Activated CD4-positive, alpha-beta T cell treated with anti-CD3 and anti-CD28 coated beads, Interleukin-2, amount 50 U/mL, for 48 hours (primary cell): ENCODE measurements at places on chromosomes 12 and 14.

DNA sequence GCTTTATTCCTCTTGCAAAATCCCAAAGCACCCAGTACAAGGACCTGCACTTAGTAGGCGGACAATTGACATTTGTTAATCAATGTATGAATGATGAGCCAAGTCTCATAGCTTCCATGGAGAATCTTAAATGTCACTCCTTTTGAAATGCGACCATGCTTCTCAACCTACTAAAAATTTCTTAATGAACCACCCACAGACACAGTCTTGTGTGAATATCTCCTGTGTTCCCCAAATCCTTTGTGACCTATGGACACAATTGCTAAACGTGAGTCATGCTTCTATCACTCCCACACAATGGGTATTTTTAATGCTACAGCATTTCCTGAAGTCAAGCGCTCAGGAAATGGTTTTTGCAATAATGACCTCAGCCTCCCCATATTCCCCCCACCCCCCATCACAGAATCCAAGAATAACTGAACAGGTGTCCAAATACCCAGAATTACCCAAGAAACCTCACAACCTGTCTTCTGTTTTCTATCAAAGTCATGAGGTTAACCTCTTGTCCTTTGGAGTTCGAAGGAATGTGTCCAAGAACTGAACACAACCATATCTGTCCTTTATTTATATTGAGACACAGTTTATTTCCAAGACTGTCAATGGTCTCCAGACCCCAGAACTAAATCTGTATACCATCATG lies 163.6 kb upstream of the PLEKHG7 start:
- DNase-seq: no peak

GRCh38 chr12:119803381-119803791 lies 73.7 kb downstream of the CIT start:
- DNase-seq: no peak

DNA sequence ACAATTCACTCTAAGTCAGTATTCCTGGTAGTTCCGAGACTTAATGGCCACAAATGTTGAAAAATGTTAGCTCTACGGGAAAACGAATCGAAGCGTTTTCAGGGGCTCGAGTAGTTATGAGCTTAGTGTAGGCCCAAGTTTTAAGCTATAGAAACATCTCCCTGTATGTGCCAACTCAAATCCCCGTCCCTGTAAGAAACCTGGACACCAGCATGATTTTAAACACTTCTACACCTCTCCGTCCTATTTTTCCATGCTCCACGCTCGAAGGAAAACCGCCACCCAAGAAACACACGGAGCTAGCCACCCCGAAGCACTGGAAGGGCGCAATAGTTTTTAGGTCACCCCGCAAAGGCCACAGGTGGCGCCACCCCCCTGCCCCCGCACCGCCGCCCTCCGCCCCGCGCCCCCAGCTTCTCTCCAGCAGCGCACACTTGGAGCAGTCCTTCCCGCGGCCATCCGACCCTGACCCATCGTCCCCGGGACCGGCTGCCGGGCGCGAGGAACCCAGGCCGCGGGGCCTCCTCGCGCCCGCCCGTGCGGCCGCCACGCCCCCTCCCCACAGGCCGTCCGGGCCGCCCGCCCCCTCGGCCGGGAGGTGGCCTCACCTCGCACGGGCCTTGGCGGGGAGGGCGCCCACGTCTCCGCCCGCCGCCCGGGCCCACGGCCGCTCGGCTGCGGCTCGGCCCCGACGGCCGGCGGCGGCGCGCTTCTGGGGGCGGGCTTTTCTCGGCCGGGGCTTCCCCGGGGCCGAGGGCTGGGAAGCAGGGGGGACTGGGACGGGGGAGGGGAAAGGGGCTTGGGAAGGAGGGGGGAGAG lies 522 bp downstream of the R3HDM2 start:
- DNase-seq: no peak

DNA sequence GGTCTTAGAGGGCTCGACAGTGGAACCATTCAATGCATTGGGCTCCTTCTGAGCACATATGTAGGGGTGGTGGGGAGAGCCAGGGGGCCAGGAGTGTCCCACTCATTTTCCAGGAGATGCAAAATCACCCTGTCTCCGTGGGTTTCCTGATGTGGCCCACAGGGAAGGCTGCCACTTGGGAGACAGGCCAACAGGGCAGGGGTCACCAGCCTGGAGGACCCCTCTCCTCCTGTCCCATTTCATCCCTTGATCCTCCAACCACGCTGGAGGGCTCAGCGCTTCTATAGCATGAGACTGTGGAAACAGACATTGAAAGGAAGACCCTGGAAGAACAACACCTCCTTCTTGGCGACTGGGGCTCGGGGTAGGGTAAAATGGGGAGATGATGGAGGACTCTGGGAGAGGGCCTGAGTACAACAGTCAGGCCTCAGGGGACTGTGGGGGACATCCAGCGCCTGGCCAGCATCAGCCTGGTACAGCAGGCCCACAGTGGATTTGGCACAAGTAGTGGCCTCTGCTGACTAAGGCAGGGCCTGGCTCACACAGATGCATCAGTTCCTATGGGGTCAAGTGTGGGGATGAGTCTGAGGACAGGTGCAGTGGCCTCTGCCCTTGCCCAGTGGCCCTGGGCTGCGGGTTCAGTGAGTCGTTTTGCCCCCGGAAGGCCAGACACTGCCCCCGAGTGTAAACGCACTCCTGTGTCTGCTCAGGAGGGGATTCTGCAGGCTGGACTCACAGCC lies 68.0 kb downstream of the PRIMA1 start:
- no peak for DNase-seq

DNA sequence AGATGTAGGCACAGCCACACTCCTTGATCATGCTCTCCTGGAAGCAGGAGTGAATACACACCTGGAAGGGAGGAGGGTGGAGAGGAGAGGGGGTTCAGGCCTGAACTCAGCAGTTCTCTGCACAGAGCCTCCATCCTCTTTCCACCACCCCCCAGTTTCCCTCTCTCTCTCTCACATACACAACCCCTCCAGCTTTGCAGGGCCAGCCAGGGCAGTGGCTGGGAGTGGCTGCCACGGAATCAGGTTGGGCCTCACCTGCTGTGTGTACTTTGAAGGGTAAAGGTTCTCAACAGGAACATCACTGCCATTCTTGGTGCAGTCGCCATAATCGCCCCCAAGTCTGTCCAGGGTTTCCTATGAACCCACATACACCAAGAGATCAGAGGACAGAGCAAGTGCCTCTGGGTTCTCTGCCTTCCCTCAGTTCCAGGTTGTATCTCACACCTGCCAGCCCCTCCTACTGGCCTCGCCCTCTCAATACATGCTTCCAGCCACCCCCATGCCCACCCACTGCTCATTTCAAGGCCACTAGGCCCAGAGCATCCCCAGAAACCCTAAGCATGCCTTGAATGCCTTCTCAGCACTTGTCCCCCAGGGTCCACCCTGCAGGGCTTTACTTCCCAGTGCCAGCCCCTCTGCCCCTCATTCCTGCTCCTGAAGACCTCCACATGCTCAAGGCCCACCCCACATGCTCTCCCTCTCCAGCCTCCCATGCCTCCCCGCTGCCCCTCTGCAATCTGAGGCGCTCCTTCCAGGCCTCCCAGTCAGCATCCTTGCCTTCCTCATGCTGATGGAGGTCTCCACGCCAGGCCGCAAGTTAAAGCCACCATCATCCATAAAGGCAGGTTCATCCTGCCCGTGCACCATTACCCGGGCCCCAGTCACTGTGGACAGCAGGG lies 12.9 kb upstream of the TNFRSF1A start:
- DNase-seq: no peak

DNA sequence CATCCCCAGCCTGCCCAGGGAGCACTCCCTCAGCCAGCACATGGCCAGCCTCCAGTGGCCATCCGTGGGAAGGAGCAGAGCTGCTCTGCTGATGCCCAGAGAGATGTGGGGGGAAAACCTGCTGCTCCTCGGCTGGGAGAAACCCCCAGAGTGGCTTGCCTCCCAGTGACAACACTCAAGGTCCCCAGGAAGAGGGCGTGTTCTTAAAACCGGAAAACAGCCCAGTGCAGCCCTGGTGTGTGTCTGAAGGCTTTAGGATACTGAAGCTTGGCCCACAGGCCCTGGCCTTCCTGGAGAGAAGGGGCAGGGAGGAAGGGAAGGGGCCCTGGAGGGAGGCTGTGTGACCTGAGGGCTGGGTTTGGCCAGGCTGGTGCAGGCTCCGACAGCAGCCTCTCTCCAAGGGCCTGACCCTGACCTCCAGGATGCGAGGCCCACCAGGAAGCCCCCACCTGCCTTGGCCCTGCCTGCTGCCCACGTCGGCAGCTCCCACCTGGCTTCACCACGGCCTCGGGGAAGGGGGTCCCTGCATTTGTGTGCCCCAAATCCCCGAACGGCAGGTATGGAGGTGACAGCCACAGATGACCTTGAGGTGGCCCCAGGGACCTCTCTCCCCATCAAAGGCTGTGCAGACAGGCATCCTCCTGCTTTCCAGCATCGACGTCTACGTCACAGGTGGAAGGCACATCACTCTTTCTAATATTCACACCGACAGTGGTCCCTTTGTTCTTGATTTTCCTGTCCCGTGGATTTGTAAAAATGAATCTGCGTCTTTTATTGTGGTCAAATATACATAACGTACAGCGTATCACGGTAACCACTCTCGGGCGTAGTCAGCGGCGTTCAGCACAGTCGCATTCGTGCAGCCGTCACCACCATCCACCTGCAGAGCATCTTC lies 190.0 kb upstream of the C14orf180 start:
- no peak for DNase-seq

DNA sequence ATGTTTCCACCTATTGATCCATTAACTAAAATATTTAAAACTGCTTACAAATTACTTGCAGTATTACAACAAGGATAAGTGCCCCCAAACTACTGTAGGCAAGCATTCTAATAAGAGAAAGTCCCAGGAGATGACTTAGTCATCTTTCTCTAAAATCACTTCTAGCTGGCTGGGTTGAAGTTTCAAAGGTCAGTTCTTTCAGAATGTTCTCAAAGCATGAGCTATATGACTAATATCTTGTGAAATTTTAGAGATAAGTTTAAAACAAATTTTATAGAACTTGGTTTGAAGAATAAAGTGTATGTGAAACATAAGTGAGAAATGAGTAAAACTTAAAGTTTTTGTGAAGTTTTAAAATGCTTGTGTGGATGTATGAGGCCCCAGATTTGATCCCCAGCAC lies 24.3 kb upstream of the OR6J1 start:
- DNase-seq: no peak

DNA sequence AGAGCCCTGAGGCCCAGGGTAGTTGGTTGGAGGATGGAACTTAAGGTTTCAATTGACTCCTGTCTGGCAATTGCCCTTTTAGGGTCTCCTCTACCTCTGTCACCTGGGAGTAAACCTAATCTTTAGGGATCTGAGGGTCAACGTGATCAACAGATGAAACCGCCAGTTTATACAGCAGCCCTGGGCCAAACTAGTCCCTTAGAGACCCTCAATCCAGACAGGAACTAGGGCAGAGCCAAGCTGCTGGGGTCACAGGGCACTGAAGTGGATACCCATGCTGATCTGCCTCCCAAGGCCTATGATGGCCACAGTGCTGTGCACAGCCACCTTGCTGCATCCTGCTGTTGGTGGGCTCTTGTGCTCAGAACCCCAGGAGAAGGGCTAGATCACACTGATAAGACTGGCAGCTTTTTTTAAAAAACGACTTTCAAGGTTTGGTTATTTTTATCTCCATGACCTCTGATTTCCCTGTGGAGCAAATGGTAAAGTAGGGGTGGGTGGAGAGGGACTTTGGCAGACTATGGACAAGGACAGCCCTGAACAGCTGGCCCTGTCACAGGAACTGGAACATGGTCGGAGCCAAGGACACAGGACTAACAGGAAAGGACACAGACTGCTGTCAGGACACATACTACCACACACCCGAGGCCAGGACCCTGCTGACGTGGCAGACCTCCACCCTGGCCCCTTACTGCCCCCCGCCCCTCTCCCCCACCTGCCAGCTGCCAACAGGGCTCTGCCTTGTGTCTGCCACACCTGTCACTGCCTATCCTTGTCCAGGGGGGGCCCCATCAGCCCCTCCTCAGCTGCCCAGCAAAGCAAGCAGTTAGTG lies 474 bp downstream of the FITM1 start:
- no peak for DNase-seq

DNA sequence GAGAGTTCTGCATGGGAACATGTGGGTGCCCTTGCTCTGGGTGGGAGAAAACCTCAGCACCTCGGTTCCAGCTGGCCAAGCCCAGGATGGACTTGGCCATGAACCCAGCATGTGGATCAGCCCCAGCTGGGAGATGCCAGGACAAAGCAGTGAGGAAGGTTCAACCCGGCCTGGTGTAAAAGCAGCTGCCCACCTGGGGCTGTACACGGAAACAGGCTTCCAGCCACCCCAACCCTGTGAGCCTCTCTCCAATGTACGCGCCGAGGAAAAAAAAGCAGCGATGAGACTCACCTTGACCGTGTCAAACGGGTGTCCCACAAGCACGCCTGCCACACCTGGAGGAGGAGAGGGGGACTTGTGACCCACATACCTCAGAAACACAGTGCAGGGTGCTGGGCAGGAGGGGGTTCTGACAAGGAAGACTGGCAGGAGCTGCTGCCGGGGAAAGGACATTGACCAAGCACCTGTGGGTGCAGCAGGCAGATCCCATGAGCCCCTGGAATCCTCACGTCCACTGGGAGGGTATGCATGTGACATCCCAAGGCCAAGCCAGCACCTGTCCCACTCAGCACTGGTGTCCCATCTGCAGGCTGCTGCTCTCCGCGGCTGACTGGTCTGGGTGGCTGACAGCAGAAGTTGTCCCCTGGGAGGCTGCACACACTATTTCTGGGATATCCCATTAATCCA lies 7.5 kb downstream of the SLC25A29 start:
- no peak for DNase-seq
